Keratinocyte (primary cell): ENCODE measurements at places on chromosomes 16 and 17.

GRCh38 chr17:50564916-50565315 lies 4.4 kb downstream of the CACNA1G start:
- no peak for DNase-seq

- no peak for DNase-seq
These were observed 4.9 kb upstream of the RBL2 start for GRCh38 chr16:53429221-53429943.

DNA sequence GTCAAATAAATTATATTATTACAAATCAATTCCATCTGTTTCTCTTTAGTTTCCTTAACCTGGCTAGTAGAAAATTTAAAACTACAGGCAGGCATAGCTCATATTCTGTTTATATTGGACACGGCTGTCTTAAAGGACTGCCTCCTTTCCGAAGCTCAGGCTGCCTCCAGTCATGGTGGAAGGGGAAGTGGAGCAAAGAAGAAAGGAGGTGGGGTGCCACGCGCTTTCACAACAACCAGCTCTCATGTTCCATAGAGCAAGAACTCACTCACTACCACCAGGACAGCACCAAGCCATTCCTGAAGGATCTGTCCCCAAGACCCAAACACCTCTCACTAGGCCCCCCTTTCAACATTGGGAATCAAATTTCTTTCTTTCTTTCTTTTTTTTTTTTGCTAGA lies 149.3 kb upstream of the KCNJ18 start:
- DNase-seq, result no peak

- no peak for DNase-seq
These were observed 3.3 kb upstream of the TRARG1 start for GRCh38 chr17:1275962-1276736.

GRCh38 chr17:41549596-41550039 lies 21.5 kb upstream of the KRT19 start:
- no peak for DNase-seq

- DNase-seq, result no peak
These were observed 7.5 kb downstream of the LCMT1 start for GRCh38 chr16:25118851-25119578.

- no peak for DNase-seq
These were observed 90.6 kb upstream of the CLEC18A start for GRCh38 chr16:69860233-69861231.

- DNase-seq, result no peak
These were observed 883 bp upstream of the SPN start for GRCh38 chr16:29662000-29662728.

DNA sequence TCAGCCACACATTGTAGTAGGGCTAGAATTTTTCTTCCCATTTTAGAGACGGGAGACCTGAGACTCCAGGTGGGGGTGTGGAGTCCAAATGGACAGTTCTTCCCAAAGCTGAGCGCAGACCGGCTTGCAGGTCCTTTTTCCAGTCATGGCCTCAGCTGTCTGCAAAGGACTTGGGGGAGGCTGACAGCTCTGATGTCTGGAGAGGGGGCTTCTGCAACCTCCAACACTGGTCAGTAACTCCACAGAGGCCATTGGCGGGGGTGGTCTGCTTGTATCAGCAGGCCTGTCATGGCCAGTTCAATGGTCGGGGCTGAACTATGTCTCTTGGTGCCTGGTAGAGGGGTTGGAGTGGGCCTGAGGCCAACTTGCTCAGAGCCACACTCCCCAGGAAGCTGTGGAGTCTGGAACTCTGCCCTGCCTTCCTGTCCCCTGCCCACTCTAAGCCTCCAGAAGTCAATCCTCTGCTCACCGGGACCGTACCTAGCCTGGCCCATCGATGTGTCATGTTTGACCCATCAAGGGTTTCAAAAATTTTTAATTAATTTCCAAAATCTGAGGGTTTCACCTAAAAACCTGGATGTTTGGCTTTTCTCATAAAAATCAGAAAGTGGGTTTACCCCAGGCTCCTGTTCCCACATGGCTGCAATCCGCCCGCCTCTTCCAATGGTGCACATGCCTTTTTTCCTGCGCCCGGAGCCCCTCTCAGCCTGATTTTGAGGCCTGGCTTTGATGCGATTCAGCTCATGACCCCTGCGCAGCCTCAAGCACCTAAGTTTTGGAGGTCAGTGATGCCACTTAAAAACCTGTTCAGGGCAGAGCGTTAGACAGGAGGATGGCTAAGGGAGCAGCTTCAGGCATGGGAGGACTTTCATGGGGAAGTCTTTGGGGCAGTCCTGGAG lies 39.9 kb downstream of the SNX20 start:
- DNase-seq, result no peak

GRCh38 chr16:68719993-68720489 lies 17.1 kb upstream of the CDH1 start:
- no peak for DNase-seq

- no peak for DNase-seq
These were observed 12.5 kb downstream of the TLCD2 start for GRCh38 chr17:1697681-1698080.

GRCh38 chr17:63447471-63448009 lies 1.4 kb upstream of the CYB561 start:
- DNase-seq, result no peak

- DNase-seq, result no peak
These were observed 4.4 kb downstream of the CLEC19A start for GRCh38 chr16:19289811-19290485.

DNA sequence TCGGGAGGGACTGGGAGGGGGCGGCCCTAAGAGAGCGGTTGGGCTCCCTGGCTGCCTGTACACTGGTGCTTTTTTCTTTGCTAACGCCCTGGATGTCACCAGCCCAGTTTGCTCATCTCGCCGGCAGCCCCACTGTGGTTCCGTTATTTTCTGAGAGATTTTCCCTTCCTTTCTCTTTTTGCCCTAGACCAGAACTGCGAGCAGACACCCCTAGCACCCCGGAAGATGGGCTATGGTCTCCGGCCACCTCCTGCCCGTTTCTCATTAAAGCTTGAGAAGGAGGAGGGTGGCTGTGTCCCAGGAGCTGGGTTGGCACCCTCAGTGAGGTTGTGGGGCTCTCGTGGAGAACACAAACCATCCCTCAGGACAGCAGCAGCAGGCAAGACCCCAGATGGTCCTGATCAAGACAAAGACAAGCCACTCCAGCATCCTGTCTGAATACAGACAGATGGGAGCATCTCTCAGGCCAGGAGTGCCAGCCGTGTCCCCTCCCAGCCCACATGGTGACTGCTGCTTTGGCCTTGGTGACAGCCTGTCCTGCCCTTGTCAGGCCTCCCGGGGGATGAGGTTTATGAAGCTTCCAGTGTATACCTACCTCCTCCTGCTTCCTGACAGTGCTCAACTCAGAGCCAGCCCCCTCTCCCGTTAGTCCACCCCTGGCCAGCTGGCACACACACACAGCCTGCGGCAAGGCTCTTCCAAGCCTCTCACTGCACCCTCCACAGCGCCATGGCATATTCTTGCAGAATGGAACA lies 77.2 kb downstream of the KCNJ12 start:
- no peak for DNase-seq

GRCh38 chr16:84460406-84461028 lies 43.9 kb downstream of the MEAK7 start:
- no peak for DNase-seq

DNA sequence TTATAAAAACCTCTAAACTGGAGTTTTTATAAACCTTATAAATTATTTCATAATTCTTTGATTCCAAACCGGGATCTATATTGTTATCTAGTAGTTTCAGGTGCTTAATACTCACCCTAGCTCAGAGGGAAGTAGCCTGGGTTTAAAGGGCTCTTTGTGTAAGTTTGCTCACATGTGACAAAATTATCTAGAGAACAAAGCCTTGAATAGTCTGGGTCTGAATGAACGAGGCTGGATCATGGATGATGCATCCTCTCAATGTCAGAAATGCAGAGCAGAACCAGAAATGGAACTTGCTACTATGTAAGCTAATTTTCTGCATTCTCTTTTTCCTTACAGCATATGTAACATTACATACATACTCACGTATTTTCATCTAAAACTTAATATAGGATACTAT lies 103.9 kb upstream of the NETO2 start:
- no peak for DNase-seq

DNA sequence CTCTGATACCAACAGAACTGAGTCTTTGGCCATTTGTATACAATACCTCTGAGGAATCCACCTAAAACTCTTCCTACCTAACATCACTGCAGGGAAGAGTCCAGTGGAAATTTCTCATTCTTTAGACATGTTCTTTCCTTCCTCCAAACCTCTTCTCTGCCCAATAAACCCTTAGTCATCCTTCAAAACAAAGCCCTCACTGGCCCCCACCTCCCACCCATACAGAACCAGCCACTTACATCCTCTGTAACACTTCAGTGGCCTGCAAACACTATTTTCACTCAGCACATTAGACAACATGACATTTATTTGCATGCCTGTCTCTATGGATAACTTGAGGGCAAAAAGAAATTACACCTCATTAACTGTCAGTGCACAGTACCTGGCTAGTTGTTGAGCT lies 200.3 kb upstream of the NOG start:
- no peak for DNase-seq

DNA sequence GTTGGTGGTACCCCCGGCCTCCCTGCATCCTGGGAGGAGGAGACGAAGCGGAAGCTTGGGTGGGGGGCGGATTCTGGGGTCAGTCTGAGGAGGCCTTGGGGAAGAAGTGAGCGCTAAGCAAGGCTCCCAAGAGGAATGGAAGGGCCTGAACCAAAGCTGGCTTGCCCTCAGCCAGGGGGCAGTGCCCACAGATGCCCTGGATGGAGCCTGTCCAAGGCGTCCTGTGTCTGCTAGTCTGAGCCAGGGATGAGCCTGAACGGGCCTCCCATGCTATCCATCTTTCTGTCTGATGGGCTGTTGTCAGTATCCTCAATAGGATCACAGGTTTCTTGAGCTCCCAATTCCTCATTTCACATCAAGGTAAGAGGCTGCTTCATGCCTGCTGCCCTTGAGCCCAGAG lies 122.3 kb upstream of the LHX1 start:
- no peak for DNase-seq

- DNase-seq, result no peak
These were observed 80.6 kb downstream of the TUBD1 start for GRCh38 chr17:59812139-59812538.

DNA sequence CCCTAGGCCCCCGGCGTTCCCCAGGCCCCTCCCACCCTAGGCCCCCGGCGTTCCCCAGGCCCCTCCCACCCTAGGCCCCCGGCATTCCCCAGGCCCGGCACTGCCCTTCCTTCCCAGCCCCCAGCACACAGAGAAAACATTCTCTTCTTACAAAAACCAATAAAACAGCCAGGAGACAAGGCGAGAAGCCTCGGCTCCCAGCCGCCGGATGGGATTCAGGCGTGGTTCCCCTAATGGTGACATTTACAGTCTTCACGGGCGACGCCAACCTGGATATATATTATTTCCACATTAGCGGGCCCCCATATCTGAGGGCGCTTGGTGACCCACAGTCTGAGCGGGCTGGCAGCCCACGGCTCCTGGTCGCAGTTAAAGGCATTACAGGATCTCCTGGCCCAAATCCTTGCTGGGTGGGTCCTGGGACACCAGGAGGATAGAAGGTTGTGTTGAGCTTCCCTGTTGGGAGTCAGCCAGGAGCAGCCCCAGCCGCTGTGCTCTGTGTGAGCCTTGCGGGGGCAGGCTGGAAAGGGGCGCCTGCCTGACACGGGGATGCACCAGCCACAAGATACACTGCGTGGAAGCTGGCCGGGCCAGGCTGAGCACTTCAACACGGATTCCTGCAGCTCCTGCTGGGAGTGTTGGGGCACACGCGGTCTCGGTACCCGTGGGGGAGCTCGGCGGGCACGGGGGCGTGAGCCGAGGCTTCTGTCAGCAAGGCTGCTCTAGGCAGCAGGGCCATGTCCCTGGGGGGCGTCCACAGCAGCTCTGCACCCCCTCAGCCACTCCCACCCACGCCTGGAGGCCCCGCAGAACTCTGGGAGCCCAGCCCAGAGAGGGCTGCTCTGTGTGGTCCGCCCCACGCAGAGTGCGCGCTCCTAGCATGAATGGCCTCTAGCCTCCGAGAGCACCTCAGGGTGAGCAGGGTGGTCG lies 83.7 kb downstream of the LMF1 start:
- no peak for DNase-seq

DNA sequence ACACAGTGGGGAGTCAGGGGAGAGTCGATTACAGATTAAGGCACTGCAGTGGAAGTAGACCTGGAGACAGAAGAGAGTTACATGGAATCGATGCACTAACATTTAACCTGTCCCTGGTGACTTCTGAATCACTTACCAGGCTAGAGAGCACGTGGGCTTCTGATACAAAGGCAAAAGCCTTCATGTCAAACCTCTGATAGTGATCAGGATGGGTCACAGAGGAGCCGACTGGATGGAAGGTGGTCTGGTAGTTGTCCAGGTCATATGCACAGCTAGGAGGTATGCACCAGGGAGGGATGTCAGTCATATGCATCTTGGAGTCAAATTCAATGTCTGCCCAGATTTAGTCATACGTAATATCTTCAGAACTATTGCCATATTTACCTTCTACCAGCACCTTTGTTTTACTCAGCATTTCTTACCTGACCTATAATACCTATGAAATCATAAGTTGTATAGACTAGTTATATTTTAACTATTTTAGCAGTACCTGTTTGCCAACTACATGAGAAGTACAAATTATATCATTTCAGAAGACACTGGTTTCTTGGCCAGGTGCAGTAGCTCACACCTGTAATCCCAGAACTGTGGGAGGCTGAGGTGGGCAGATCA lies 11.7 kb downstream of the ZP2 start:
- no peak for DNase-seq

GRCh38 chr17:32285306-32285705 lies 19.7 kb downstream of the RHBDL3 start:
- DNase-seq, result no peak

GRCh38 chr16:31471875-31472708 lies at the start of gene TGFB1I1:
TSS of gene TGFB1I1 (plus strand) at chr16:31472152. CDS start at chr16:31472189, 37 bp downstream.
- no peak for DNase-seq

DNA sequence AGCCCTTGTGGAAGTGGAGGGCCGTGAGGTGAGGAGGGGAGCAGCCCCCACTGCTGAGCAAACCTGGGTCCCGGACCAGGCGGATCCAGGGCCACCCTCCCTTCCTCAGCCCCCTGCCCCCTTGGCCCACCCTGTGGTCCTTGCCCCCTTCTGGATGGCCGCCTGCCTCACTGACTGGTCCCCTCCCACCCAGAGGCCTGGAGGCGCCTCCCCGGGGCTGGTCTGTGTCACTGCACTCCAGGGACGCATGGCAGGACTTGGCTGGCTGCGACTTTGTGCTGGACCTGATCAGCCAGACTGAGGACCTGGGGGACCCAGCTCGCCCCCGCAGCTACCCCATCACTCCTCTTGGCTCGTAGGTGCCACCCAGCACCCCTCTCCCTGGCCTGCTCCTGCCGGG lies 19.2 kb upstream of the SMIM5 start:
- no peak for DNase-seq

DNA sequence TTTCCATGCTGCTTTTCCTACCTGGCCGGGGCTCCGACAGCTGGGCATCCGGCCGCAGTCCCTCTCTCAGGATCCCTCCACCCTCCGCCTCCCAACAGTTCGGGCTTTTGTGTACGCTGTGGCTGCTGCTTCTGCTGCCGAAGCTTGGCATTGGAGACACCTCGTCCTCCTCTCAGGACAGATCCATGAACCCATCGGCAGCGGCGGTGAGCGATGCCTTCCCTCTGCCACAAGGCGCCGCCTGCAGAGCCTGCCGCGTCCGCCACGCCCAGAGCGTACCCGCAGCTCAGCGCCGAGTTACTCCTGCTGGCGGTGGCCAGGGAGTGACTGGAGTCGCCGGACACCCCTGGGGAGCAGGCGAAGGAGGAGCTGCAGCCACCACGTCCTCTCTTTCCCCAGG lies 2032.8 kb downstream of the TP53TG3F start:
- DNase-seq, result no peak
